Retinal pigment epithelial cell (primary cell): ENCODE measurements at places on chromosomes 12 and 14.

DNA sequence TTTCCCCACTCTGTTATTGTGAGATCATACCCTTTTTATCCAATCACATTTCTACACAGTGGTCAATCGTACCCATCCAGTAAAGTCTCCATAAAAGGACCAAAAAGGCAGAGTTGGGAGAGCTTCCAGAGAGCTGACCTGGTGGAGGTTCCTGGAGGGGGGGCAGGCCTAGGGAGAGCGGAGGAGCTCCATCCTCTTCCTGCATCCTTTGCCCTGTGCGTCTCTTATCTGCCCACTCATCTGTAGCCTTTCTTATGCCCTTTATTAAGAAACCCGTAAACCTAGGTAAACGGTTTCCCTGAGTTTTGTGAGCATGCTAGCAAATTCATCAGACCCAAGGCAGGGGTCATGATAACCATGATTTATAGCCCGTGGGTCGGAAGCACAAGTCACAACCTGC lies 26.2 kb downstream of the EVL start:
- no peak for DNase-seq

DNA sequence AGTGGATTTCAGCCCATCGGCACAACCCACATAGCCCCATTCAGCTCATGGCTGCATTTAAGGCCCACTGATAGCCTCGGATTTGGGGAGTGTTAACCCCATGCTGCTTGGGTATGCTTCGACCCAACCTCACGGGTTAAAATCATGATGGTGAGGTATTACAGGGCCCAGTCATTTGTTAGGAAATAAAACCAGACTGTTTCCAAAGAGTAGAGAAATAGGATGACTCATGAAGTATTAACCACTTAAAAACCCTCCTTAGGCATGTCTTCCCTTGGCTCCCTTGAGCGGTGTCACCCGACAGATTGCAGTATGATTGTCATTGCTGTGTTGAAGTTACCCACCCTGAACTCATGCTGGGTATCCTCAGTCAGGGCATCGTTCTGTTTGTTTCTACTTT lies 289.1 kb downstream of the CACNA1C start:
- DNase-seq, result peak; percentile 61

DNA sequence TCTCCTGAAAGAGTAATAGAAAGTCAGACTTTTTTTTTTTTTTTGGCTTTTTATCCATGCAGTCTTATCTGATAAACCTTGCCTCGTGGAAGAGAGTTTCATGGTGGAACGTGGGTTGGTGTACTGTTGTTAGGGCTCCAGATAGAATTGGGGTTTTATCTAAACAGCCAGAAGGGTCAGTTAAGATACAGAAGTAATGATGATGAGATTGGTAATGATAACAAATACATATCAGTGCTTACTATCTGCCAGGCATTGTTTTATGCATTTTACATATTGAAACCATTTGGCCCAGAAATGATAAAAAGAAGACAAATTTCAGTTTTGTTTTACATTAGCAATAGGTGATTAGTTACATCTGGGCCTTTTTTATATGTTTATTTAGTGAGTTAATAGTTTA lies 372.8 kb upstream of the PRICKLE1 start:
- DNase-seq, result no peak

DNA sequence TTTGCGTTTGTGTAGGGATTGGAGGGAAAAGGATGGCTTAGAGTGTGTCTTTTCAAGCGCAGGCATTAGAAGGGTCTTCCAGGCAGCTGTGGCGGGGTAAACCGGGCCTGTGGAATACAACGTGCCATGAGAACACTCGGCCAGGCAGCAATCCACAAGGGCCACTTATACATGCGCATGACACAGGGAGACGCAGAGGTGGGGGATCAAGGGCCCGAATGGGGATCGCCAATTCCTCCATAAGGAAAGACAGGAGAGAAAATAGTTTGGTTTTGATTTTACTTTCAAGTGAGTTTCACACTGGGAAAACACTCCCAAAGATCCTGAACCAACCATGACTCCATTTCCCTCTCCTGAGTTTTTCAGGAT lies 71.6 kb downstream of the SPRING1 start:
- DNase-seq, result no peak

DNA sequence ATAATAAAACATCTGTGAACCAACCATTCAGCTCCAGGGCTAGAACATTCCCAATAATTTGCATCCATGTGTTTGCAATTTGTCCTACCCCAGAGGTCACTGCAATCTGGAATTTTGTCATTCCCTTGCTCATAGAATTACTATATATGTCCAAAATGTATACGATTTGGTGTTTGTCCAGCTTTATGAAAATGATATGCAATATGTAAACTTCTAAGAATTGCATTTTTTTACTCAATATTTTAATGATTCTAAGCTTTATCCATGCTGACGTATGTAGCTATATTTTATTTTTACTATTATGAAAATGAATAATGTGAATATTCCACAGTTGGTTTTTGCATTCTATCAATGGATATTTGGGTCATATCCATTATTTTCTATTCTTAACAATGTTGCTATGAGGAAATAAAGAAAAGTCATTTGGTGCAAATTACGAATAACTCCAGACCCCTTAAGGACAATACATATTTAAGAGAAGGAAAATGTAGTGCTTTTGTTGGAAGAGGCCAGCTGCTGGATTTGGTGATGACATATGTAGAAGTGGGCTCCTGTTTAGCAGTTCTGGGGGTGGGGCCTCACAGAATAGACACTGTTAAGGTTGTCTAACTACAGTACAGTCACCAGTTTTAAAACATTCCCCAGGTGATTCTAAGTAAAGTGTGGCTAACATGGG lies 139.4 kb downstream of the SLC38A4 start:
- DNase-seq, result no peak

- DNase-seq, result no peak
Observed at GRCh38 chr12:5390174-5390799, 41.6 kb upstream of the NTF3 start.

DNA sequence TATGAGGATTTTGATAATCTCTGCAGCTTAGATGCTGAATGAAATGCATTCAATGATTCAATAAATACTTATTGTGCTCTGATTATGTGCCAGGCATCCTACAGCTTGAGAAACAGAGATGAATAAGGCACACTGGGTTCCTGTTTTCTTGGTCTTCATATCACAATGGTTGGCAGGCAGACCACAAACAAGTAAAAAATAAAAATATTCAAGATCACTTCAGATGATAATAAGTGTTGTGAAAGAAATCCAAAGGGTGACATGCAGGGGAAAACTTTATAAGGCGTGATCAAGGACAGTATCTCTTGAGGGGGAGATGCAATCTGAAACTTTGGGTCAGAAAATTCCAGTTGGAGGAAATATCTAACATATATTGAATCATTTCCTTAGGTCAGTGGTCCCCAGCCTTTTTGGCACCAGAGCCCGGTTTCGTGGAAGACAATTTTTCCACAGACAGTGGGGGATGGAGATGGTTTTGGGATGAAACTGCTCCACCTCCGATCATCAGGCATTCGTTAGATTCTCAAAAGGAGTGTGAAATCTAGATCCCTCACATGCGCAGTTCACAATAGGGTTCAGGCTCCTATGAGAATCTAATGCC lies 73.7 kb upstream of the RAP1B start:
- no peak for DNase-seq

DNA sequence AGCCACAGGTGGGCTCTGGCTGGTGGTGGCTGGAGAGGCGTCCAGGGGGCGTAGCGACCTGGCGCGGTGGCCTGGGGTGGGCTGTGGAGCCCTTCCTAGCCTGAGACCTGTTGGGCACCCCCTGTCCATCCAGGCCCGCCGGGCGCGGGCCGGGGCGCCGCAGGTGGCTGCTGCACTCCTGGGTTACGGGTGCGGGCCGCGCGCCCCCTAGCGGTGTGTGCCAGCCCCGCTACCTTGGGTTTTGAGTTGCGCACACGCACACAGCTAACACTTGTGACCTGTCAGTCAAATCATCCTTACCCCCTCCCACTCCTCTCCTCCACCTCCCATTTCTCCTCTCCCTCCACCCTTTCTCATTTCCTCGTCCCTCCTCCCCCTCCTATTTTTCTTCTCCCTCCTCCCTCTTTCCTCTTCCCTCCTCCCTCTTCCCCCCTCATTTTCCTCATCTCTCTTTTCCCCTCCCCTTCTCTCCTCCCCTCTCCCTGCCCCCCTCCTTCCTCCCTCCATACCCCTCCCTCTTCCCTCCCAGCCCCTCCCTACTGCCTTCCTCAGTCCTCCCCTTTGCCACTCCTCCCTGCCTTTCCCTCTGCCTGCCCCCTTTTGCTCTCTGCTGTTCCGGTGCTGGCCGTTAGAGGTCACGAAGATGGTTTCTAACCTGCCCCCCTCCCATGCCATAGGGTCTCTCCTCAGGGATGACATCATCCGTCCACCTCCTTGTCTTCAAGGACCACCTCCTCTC lies 2.3 kb downstream of the MEG3 start:
- DNase-seq, result no peak

DNA sequence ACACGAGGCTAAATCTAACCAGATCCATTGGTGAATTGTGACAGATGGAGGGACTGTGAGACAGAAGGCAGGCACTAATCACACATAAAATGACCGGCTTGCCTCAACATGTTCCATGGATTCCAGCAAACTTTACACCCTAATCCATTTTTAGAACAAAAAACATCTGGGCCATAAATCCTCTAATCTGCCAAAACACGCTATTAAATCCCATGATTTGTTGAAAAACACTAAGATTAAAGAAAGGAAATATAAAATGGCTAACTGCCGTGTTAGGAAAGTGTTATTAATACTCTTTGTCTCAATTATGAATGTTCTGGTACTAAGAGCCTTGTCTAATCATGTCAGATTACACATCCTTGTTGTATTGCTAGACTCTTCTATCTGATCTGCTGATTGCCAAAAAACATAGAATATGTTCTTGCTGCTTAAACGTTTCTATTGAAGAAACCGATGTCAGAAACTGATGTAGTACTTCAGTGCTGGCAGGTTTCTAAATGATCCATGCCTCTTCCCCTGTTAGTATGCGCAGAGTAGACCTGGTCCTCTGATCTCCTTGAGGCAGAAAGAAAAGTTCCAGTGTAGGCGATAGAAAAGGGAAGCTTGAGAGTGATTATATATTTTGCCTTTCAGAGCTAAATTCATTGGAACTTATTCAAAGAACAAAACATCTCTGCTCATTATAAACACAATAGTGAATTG lies 384.9 kb downstream of the SOX5 start:
- no peak for DNase-seq

GRCh38 chr14:93727039-93727740 lies 61.1 kb downstream of the PRIMA1 start:
- no peak for DNase-seq

- no peak for DNase-seq
Observed at GRCh38 chr14:68148276-68148675, 328.7 kb downstream of the RAD51B start.

GRCh38 chr14:101200650-101201516 lies 297.4 kb upstream of the RTL1 start:
- DNase-seq, result no peak

DNA sequence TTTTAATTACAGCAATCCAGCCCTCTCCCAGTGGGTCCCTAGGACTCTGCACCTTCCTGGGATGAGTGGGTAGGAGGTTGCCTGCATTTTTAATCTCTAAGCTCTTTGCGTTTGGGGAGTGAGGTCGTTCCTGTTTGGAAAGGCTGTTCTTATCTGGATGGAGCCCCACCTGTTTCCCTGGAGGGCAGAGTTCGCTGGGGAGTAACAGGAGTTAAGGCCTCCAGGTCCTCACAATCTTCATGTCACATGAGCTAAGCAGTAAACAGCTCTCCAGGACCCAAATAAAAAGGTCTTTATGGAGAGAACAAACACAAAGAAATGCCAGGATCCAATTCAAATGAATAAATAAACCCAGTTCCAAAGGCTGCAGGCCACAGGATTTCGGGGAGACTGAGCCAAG lies 56.0 kb upstream of the RFLNA start:
- DNase-seq, result no peak

DNA sequence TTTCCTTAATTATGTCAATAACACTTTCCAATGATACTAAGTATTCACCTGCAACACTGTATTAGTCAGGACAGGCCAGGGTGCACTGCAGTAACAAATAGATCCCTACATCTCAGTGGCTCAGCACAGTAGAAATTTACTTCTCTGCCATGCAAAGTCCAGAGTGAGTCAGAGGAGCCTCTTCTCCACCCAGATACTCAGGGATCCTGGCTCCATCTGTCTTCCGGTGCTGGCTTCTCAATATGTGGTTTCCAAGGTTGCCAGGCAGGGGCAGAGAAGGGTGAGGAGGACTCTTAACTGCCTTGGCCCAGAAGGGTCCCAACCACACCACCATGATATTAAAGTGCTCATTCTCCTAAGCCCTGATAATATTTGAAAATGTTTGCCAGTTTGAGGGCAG lies 47.8 kb downstream of the ADGRD1 start:
- no peak for DNase-seq

GRCh38 chr14:36111822-36112583 lies 64.5 kb downstream of the PTCSC3 start:
- DNase-seq, result no peak

- DNase-seq, result no peak
Observed at GRCh38 chr12:54384591-54385041, at the start of gene ZNF385A. Gene ZNF385A (minus strand): TSS chr12:54384733. CDS start chr12:54384514, 219 bp downstream.

GRCh38 chr14:31275731-31276130 lies 68.1 kb upstream of the HECTD1 start:
- DNase-seq, result no peak

GRCh38 chr12:31880340-31880739 lies 78.9 kb upstream of the RESF1 start:
- DNase-seq, result no peak

DNA sequence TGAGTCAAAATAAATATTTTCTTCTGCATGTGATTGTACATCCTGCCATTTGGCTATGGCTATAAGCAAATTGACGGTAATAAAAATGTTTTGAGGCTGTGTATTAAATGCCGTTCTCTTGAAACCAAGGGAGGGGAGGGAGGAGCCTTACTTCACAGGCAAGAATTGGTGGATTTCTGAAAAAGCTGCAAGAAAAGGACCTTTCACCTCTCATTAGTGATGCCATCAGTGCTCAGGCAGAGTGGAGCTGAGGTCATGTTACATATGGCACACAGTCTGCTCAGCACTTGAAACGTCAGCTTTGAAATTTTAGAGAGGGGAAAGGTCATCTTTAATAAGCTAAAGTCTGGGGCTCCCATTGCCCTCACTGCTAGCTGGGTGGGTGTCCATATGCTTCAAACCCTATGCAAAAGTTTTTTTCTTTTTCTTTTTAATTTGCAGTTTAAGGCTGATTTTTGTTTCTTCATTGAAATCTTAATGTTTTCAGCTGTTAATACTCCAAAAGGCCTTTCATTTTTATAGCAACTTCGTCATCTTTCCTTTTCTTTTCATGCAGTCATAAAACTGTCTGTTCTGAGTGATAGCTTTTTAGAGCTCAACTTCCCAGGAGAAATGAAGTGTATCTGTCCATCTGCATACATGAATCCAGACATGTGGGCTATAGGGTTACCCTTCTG lies 9.8 kb upstream of the SIX1 start:
- no peak for DNase-seq

DNA sequence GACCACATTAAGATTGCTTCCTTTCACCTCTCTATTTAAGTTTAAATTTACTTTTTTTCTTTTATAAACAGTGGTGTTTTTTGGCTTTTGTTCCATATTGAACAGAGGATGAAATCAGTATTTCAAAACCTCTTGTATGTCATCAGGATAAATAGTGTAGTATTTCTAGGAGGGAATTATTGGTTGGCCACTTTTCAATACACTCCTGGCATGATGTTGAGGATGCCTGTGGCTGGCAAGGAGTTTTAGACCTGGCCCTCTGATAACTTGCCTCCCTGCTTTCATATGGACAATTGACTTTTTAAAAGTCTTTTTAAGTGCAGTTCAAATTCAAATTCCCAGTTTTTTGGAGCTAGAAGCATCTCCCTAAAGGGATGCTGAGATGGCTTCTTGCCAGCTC lies 9.8 kb downstream of the TMTC2 start:
- no peak for DNase-seq
